ENCODE measurements at places on chromosomes 2 and 18. TPM values are rescaled to one million over a fixed set of nuclear protein-coding genes. Genes with fewer than 3 reads are reported as not detected.

The LRRFIP1 gene
- total RNA-seq: 48.1 TPM

The TUBA4B gene
- not detected for total RNA-seq

The UGT1A10 gene
- not detected for total RNA-seq

The RBM44 gene
- 1.7 TPM for total RNA-seq

The TFPI gene
- 57.2 TPM for total RNA-seq

The ABHD1 gene
- not detected for total RNA-seq

The RBM43 gene
- 5.6 TPM for total RNA-seq

The REG1B gene
- not detected for total RNA-seq

The ASAP2 gene
- 46.7 TPM for total RNA-seq

The OTX1 gene
- 0.88 TPM for total RNA-seq

The IL18RAP gene
- not detected for total RNA-seq

The QPCT gene
- total RNA-seq: 137 TPM

The SERPINB12 gene
- total RNA-seq: not detected

GRCh38 chr2:18464913-18465312 is 95.5 kb downstream of the RDH14 start:
- DNase-seq: no peak

DNA sequence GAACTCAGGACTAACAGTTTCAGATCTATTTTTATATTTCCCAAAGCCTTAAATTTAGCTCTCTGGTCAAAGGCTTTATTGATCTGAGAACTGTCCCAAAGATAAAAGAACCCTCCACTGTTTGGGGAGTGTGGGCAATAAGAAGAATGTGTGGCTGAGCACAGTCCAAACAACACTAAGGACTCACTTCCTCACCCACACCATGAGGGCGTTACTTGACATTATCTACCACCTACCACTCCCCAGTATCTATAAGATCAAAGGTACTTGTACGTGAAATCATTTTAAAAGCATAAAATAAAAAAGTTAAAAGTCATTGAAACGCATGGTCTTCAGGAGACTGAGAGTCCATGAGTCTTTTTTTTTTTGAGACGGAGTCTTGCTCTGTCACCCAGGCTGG is 54.6 kb upstream of the NFU1 start:
- DNase-seq: no peak

GRCh38 chr2:101011152-101011551 is 9.1 kb downstream of the RPL31 start:
- no peak for DNase-seq

DNA sequence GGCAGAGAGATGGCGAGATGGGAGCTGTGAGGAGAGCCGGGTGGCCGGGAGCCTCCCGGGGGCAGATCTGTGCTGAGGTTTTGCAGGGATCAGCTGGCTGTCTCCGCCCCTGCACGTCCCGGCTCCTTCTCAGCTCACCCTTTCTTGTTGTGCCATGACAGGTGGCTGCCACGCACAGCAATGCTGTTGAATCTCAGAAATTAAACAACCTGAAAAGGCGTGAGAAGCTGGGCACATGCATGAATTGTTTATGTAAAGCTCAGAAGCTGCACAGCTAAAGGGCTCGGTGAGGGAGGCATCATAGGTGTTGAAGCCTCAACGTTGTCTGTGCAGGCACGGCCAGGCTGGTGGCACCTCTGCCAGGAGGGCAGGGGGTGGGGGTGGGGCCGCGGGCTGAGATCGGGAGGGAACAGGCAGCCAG is 858 bp upstream of the RTP5 start:
- no peak for DNase-seq

DNA sequence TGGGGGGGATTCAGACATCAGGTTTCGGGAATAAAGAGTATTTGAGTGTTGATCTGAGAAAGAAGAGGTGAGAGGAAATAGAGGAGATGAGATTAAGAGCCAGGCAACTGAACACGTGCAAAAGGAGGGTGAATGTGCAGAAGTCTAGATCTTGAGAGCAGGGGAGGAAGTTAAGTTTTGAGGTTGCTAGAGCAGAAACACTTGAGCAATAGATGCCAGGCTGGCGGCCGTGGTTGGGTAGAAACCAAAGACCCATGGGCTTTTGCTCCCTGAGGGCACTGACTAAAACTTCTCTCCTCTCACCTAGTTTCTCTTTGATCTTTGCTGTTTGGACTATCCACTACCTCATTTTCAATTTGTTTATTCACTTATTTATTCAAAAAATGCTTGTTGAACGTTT is 116.0 kb downstream of the CDC42EP3 start:
- peak; percentile 41 for DNase-seq

- DNase-seq: peak; percentile 66
These were observed 16.2 kb upstream of the RHOB start for GRCh38 chr2:20430461-20431300.

DNA sequence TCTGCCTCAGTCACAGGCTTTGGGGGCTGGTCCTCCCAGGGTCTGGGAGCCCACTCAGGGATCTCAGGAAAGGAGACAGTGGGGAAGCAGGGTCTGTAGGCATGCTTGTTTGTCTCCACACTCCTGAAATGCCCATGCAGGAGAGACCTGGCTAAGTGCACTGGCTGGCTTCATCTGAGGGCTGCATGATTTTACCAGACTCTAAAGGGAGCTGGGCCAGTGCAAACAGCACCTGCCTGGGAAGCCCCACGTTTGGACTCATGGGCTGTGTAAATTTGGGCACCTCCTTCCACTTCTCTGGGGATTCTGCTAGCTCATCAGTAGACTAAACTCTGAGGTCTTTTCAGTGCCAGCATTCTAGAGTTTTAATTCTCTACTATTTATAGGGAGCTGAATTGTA is 33.7 kb downstream of the LYPD1 start:
- no peak for DNase-seq

GRCh38 chr2:138676619-138677021 is 103.6 kb downstream of the NXPH2 start:
- DNase-seq: no peak

DNA sequence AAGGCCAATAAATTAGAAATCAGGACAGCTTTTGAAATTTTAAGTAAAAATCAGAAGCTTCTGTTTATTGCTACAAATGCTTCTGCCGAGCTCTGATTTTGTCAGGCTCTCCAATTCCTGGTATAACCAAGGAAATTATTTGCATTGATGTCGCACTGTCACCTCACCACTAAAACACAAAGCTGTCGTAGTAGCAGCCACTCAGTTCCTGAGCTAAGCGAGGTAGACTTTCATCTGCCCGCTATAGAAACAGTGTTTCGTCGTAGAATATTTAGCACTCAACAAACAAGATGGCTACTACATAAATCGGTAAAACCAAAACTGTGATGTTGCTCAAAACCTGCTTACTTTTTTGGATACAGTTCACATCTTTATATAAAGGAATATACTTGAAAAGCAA is 141.3 kb upstream of the FOSL2 start:
- DNase-seq: no peak

- no peak for DNase-seq
These were observed 58.0 kb downstream of the DDX1 start for GRCh38 chr2:15649561-15650255.

- no peak for DNase-seq
These were observed 18.3 kb upstream of the CDC42EP3 start for GRCh38 chr2:37689751-37690150.

GRCh38 chr2:239669181-239669898 is 268.5 kb upstream of the HDAC4 start:
- DNase-seq: peak; percentile 4

GRCh38 chr2:55965966-55966365 is 42.4 kb upstream of the EFEMP1 start:
- no peak for DNase-seq

DNA sequence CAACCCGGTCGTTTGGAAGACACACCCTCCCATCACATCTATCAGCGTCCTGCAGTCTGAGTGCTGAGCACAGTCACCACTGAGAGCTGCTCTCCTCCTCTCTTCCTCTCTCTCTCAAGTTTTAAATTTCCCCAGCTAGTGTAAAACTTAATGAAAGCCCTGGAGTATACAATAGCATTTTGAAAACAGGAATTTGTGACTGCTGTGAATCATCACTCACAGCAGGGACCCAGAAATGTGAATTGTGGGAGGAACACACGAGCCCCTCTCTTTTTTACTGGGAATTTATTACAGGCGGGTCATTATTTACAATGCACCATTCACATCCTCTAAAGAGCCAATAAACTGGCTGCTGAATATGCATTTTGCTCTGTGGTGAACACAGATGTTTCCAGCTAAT is 185.0 kb upstream of the SMIM21 start:
- DNase-seq: peak; percentile 30

DNA sequence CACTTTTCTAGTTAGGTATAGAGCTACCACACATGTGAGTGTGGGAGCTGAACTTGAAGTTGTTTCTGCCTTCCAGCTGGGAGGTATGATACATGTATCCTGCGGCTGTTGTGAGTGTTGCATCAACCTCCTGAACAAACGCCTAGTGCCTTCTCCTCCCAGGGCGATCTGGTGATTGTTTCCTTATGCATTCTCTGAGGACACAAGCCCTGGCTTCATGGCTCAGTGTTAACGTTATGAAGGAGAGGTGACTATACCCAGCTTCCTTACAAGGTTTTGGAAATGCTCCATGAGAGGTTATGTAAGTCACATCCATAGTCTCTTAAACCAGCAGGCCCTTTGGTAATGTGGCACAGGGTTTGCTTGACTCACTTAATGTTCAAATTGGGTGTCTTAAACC is 64.9 kb downstream of the SPRED2 start:
- peak; percentile 100 for DNase-seq

GRCh38 chr18:76265497-76266235 is 229.4 kb downstream of the ZNF516 start:
- DNase-seq: no peak

DNA sequence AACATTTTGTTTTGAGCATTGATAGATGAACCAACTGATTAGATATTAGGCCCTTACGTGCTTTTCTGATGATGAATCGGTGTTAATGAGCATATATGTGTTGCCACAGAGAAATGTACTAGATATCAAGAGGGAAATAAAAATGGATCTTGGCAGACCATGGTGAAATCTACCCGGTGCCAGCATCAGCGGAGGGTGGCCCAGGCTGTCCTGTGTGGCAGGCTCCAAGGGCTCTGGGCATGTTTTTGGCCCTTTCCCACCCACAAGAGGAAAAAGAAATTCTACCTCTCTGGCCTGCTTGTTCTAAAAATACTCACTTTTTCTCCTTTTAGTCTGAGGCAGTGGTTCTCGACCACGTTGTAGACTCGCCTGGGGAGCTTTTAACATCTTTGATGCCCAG is 154.2 kb downstream of the CTIF start:
- no peak for DNase-seq

DNA sequence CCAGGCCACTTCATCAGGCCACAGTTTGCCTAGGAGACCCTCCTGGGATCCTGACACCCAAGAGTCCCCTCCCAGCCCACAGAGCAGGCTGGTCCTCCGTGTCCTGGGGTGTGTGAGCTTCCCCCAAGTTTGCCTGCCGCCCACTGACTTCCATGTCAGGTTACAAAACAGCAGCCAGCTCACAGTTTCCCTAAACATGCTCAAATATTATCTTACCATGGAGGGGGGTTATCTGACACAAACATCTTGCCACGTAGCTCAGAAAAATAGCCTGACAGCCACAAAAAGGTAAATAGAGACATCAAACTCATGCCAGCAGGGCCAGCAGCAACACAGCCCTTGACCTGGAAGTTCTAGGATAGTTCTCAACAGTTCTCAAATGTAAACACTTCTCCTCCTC is 346.5 kb downstream of the TNS1 start:
- no peak for DNase-seq

DNA sequence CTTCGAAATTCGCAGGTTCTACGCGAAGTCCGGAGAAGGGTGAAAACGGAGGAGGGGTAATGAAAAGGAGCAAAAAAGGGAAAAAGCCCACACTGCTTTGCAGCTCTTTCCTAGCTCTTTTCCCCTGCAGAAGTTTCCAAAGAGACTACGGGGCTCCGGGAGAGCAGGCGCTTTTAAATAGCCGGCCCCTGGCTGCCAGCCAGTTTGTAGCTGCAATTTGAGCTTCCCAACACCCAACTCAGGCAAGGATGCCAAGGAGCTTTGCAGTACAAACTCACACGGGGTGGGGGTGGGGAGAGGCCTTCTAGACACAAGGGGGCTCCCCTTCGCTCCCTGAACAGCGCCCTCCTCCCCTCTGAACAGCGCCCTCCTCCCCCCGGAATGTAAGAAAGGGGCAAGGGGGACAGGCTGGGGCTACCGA is at the start of gene IGFBP5:
Gene IGFBP5, minus strand, starts transcription at position 149 of the 421 bp plus-strand sequence. CDS start 774 bp downstream, outside the sequence.
- peak; percentile 73 for DNase-seq

- no peak for DNase-seq
These were observed 507.6 kb downstream of the SUCLG1 start for GRCh38 chr2:83951378-83951947.

GRCh38 chr2:83054751-83055150 is 1404.3 kb downstream of the SUCLG1 start:
- DNase-seq: no peak

GRCh38 chr2:3643371-3644245 is 14.4 kb upstream of the ALLC start:
- DNase-seq: no peak

- peak; percentile 3 for DNase-seq
These were observed 58.7 kb downstream of the L3MBTL4 start for GRCh38 chr18:6355789-6356589.

DNA sequence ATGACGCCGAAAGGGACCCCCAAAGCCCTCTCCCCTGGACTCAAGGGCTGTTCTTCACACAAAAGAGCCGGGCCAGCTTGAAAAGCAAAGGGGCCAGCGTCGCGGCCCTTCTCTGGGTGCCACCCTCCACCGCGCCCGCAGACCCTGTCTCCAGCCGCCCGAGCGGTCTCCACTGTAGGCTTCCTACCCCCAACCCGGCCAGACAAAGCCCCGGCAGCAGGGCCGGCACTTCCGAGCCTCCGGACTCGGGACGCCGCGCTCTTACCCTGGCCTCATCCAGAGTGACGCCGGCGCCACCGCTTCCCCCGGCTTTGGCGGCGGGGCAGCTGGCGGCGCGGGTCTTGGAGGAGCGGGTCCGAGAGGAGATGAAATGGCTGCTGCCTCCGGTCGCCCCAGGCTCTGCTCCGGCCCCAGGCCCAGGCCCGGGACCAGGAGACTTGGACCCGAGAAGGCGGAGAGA is 603 bp downstream of the ATAD2B start:
- DNase-seq: peak; percentile 24

GRCh38 chr2:3704692-3705091 is 1.3 kb downstream of the DCDC2C start:
- DNase-seq: no peak

GRCh38 chr2:7824211-7824610 is 857.6 kb upstream of the ID2 start:
- no peak for DNase-seq

DNA sequence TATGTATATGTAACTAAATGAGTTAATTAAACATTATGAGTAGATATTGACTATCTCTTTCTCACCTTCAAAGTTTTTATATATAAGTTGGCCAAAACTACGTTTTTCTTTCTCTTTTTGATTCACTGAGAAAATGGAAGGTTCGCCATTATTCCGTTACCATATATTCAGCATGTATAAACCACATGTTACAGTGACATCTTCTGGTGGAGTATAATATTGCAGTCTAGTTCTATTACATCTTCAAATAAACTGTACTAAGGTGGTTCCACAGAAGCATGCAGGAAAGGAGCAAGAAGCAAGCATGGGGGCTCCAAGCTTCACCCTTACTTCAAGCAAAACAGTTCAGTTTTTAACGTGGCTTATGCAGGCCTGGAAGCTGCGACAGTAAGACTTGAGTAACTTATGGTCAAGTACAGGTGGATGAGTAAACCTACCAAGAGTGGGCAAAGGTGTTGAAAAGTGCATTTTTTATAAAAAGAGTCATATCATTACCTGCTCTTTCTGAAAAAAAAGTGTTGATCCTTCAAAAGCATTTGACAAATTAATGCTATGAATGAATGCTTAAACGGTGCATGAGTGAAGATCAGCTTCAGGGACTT is 129.8 kb upstream of the RAB6C start:
- peak; percentile 70 for DNase-seq

GRCh38 chr2:7525746-7526145 is 608.5 kb downstream of the RNF144A start:
- DNase-seq: peak; percentile 37
